ENCODE measurements at places on chromosomes 6 and 20. TPM values are rescaled to one million over a fixed set of nuclear protein-coding genes. Genes with fewer than 3 reads are reported as not detected.

COL11A2 gene
- 1.1 TPM for total RNA-seq

DNA sequence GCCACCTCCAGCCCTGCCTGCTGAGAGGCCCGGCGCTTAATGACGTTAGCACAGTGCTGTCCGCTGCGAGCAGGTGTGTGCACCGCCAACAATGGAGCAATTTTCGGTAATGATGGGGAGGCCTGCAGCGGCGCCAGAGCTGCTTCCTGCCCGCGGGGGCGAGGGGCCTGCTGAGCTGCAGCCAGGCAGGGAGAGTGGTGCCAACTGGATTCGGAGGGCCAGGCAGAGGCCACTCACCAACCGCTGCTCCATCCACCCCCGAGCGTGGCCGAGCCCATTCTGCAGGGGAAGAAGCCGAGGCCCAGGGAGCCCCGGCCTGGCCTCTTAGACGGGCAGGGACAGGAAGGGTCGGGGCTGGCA lies 9.6 kb downstream of the HRH3 start:
- no peak for DNase-seq

GRCh38 chr6:133399426-133399825 lies 158.3 kb downstream of the EYA4 start:
- DNase-seq, result no peak

DNA sequence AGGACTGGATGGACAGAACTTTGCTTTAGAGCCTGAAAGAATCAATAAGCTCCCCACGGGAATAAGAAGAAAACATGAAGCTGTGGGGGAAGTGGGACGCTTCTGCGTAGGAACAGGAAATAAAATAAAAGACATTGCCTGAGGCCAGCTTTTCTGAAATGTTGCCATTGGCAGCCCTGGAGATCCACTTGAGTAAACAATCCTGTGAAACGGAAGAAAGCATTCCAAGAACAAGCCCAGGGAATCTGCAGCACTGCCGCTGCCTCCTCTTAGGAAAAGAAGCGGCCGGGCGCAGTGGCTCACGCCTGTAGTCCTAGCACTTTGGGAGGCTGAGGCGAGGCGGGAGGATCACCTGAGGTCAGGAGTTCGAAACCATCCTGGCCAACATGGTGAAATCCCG lies 182.3 kb upstream of the RALGAPA2 start:
- no peak for DNase-seq

BFSP1 gene
- 2.7 TPM for total RNA-seq

PPP1R16B gene
- total RNA-seq, result 5.2 TPM

- no peak for DNase-seq
These were observed 45.8 kb upstream of the PNRC1 start for GRCh38 chr6:89034586-89035251.

- DNase-seq, result no peak
These were observed 272.6 kb upstream of the CITED2 start for GRCh38 chr6:139647016-139647415.

DNA sequence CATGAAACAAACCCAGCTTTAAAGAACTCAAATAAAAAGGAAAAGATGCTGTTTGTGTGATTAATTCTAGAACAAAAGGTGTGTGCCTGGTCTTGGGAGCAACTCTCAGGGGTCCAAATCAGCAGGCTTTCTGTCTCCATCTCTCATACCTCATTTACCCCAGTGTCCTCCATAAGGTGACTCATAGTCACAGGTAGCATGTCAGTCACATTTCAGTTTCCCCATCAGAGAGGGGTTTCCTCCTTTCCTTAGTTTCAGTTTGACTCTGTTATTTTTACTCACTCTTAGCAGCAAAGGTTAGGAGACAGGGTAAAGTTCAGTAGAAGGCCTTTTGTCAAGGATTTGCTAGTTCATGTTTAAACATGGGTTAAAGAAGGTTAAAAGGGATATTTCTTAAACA lies 46.2 kb downstream of the OGFRL1 start:
- no peak for DNase-seq

MUCL3 gene
- total RNA-seq, result not detected

DNA sequence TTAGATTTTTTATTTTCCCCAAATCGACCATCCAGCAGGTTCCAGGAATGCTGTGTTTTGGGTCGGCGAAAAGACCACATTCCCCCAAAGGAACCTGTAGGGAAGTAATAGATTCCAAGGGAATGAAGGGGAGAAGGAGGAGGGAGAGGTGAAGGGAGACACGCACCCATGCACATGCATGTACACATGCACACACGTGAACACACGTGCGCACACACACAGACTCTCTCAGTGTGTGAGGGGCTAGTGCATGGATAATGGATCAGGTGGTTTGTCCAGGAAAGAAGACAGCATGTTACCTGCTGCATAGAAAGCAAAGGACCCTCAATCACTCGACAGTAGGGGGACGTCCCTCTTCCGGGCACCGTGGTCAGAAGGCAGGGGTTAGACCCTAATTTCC lies 52.4 kb upstream of the PDE10A start:
- DNase-seq, result no peak

DNA sequence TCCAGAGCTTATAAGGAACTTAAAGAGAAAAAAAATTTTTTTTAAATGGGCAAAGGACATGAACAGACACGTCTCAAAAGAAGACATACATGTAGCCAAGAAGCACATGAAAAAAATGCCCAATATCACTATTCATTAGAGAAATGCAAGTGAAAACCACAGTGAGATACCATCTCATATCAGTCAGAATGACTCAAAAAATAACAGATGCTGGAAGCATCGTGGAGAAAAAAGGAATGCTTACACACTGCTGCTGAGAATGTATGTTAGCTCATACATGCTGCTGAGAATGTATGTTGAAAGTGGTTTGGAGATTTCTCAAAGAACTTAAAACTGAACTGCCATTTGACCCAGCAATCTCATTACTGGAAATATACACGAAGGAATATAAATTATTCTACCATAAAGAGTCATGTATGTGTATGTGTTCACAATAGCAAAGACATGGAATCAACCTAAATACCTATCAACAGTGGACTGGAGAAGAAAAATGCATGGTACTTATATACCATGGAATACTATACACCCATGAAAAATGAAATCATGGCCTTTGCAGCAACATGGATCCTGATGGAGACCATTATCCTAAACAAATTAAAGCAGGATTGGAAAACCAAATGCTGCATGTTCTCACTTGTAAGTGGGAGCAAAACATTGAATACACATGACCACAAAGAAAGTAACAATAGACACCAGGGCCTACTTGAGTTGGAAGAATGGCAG lies 5.2 kb downstream of the OR11A1 start:
- DNase-seq, result no peak

GRCh38 chr6:41573985-41574384 lies 27.8 kb downstream of the FOXP4 start:
- no peak for DNase-seq

DNA sequence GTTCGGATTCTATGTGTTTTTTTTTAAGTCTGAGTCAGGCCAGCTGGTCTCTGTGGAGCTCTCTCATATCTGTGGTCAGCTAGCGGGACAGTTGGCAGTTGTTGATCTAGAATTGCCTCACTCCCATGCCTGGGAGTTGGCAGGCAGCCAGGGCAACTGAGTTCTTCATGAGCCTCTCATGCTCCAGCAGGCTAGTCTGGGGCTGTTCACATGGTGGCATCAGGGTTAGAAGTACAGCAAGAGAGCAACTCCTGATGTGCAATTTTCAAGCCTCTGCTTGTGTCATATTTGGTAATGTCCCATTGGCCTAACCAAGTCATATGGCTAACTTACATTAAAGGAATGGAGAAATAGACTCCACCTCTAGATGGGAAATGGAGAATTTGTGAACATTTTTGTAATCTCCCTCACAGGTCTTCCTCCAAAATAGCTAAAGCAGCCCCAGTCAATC lies 6.7 kb upstream of the IFT52 start:
- no peak for DNase-seq

DNA sequence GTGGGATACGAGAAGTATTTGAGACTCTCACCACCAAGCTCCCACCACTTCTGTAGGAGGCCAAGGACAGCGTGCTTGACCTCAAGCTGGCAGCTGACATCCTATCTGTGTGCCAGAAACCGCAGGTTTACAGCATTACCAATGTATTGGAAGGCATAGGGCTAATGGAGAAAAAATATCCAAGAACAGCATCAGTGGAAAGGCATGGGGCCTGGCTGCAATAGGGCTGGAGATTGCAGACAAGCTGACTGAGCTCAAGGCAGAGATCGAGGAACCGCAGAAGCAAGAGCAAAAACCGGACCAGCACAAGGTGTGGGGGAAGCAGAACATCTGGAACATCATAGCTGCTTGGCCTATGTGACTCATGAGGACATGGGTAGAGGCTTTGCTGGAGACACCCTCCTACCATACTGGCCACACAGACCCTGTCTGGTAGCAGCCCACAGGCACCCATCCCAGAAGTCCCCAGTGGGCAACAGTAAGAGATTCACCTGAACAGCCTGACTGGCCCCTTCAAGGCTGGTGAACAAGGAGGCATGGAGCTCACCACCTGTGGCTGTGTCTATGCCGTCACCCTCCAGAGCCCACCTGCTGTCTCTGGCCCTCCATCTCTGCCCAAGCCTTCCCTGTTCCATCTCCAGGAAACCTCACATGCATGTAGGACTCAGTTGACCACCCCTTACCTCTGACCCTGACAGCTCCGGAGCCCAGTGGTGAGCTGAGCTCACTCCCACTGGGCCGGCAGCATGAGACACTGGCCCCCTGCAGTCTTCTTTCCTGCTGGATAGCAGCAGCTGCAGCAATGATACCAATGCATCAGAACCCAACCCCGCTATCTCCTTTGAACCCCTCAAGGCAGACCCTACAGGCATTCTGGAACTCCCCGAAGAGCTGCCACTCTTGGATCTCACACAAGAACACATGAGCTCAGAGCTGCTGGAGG lies 171.1 kb downstream of the KIF6 start:
- no peak for DNase-seq

Data from esophagus muscularis mucosa (tissue), 4 donors.